ENCODE measurements at places on chromosomes 4 and X.

DNA sequence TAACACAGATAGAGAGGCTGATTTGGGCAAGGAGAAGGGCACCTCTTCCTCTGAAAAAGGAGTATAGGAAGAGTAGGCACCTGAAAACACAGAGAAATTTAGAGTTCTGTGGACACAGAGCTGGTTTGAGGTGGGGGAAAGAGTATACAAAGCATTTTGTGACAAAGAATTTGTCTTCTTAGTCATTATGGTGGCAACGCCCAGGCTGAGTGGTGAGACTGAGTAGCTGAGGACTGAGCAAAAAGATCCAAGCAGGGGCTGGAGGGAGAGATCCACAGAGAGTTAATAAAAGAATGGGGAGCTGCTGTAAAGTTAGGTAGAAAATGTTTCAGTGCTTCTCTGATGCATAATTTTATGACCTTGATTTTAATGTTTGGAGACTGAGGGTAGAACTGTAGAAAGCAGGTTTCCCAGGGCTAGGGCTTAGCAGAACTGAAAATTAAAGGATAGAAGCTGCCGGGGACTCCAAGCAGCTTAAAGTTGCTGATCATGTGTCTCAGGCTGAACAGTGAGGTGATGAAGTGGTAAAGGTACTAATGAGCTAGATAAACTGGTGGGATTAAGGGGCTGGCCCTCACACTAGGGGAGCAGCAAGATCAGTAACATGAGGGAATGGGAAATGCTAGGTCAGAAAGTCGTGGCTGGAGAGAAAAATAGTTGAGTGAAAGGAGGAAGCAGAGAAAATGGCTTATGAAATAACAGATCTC is 118.9 kb downstream of the CEP44 start:
- no peak for DNase-seq

DNA sequence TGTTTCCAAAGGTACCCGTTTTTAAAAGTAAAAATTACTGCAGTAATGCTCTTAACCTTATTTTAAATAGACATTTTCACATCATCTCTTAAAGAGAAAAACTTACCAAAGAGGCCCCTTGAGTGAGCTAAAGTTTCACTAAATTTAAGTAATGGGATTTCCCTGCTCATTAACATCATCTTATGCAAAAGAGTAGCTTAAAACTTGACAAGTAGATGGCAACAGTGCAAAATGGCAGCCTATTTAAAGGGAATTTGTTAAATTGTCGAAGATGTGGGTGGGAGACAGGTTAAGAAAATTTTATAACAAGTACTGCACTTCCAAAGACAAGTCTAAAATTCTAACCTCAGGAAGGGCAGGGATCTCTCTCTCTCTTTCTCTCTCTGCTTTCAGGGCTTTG is 271.7 kb upstream of the LDB2 start:
- no peak for DNase-seq

DNA sequence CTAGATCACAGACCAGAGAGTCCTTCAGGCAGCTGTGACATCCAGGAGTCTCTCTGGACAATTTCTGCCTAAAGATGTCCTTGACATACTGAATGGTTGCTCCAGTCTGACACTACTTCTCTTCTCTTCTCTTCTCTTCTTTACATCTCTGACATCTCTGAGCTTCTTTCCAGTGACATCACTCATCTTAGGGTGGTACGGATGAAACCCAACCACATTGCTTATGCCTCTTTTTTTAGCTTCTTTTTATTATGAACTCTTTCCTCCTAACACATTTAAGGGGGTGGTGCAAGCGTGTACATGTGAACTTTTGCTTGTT is 39.4 kb upstream of the IRF2 start:
- DNase-seq, result no peak

GRCh38 chrX:63934791-63935190 is 149.8 kb upstream of the ARHGEF9 start:
- no peak for DNase-seq

- DNase-seq, result no peak
Observed at GRCh38 chr4:114180481-114180880, 201.0 kb upstream of the ARSJ start.

DNA sequence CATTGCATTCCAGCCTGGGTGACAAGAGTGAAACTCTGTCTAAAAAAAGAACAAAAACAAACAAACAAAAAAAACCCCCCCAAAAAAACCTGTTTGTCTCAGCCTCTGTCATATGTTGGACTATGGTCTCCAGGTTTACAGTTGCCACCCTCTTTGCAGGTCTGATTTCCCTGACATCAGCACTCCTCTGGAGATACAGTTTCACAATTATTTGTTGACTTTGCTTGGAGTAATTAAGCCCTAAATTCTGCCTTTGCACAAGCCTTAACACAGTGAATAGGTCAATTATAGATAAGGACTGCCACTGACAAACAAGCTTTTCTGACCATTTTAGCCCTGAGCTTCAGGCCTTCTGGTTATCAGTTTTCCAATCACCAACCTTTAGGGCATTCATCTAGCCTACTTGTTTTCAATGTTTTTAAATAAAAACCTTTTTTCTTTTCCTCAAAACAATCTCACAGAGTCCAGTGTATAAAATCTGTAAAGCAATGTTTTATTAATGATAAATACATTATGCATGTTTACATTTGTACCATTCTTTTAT is 20.4 kb upstream of the MAPK10 start:
- no peak for DNase-seq

GRCh38 chr4:142519342-142519741 is 326.8 kb downstream of the INPP4B start:
- DNase-seq, result no peak

DNA sequence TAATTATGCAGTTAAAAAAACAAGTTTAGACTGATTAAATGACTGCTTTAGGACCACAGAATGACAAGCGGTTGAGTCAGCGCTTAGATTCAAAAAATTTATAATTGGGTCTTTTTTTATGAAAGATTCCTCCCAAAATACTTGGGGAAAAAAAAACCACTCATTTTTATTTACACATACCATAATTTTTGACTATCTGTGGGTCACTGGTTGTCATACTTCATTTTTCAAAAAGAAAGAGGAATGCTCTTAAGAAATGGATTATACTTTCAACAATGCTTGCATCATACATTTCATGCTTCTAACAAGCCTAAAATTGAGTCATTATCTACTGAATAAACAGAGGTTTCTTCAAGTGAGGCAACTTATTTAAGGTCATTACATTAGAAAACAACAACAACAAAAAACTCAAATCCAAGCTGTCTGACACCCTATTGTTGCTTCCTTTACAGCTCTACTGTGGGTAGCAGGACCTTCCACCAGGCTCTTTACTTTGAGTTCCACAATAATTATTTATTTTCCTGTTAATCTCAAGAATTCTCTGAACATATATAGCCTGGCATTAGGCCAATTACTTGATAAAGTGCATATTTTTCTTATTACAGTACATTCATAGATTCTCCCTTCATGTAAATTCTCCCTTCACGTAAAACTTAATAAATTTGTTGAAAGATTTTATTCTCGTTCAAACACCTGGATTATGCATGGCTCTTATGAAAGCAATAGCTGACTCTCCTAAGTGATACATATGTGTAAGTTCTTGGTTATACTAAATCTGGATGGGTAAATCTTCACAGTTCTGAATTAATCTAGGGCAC is 445.5 kb downstream of the PCDH10 start:
- no peak for DNase-seq

DNA sequence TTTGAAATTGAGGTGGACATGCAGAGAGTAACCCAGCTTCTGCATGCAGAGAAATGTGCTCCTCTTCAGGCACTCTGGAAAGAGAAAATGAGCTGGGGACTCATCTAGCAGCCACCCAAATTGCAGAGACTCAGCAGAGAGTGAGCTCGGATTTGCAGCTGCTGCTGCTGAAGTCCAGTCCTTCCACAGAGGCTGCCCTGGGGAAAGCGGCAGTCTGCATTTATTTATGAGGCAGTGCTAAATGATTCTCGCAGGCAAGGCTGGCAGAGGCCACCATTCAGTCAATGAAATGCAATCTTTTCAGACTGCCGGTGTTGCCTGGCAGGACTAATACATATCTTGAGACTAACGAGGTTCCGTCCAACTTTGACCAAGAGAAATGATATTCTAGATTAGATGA is 404.8 kb downstream of the NLGN4X start:
- no peak for DNase-seq

DNA sequence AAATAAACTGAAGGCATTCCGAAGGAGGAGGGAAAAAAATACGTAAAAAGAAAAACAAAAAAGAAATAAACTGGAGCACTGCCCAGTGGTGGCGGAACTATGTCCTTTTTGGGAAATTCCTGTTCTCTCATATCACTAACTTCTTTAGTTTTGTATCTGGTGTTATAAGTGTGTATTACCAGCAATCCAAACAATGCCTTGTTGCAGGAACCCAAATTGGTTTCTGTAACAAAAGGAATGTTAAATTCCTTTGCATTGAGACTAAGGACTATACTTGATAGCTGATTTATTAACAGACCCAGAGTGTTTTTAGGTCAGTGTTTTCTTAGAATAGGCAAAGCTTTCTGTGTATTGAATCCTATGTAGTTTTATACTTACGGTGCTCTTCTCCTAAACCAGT is 6.6 kb downstream of the CCNG2 start:
- no peak for DNase-seq

All from activated CD4-positive, alpha-beta T cell treated with anti-CD3 and anti-CD28 coated beads for 1 hour (primary cell).